ENCODE measurements at places on chromosomes 6 and 20. TPM values are rescaled to one million over a fixed set of nuclear protein-coding genes. Genes with fewer than 3 reads are reported as not detected.

DNA sequence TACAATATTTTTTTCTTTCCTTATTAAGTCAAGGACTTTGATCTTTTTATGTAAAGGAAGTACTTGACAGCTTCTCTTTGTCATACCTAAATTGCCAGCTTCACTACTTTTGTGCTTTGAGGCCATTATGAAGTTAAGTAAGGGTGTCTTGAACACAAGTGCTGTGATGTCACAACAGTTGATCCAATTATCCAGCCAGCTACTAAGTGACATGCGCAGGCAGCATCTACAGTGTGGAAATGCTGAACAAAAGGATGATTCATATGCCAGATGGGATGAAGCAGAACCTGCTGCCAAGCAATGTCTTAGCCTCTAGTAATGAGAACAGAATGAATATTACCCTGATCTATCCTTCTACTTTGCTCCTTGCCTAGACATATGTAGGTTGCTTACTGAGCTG, 68.3 kb upstream of the TMEM244 start:
- no peak for DNase-seq
- H3K36me3 ChIP-seq: no peaks in the 10 kb centered on the region
- no peak overlapping the region for H3K27ac ChIP-seq
- no peaks in the 10 kb centered on the region for H3K4me1 ChIP-seq

- H3K4me3 ChIP-seq: no peak overlapping the region
- DNase-seq: no peak
- no peak overlapping the region for H3K27ac ChIP-seq
- H3K4me1 ChIP-seq: peaks cover 2% of the 10 kb centered on the region
Observed at GRCh38 chr6:21163110-21163837, 430.3 kb upstream of the SOX4 start.

GRCh38 chr6:138258991-138259390, 40.7 kb upstream of the PBOV1 start:
- H3K27me3 ChIP-seq: no peaks in the 10 kb centered on the region
- peaks cover 6% of the 10 kb centered on the region for H3K36me3 ChIP-seq
- H3K4me1 ChIP-seq: no peaks in the 10 kb centered on the region
- H3K27ac ChIP-seq: no peak overlapping the region
- DNase-seq: no peak

GRCh38 chr20:40451552-40451951, 237.5 kb downstream of the MAFB start:
- no peak overlapping the region for H3K27ac ChIP-seq
- no peaks in the 10 kb centered on the region for H3K36me3 ChIP-seq
- no peaks in the 10 kb centered on the region for H3K27me3 ChIP-seq
- H3K4me3 ChIP-seq: no peak overlapping the region
- no peaks in the 10 kb centered on the region for H3K4me1 ChIP-seq

- H3K4me3 ChIP-seq: peak overlapping the region; percentile 88
- peaks cover 50% of the 10 kb centered on the region for H3K4me1 ChIP-seq
- no peaks in the 10 kb centered on the region for H3K36me3 ChIP-seq
- peak overlapping the region; percentile 87 for H3K27ac ChIP-seq
- no peaks in the 10 kb centered on the region for H3K27me3 ChIP-seq
Observed at GRCh38 chr20:17679941-17680835, 1.9 kb downstream of the RRBP1 start.

GRCh38 chr20:7879883-7880282, 60.4 kb downstream of the HAO1 start:
- H3K36me3 ChIP-seq: no peaks in the 10 kb centered on the region
- H3K27ac ChIP-seq: no peak overlapping the region
- DNase-seq: no peak
- no peaks in the 10 kb centered on the region for H3K27me3 ChIP-seq
- no peak overlapping the region for H3K4me3 ChIP-seq
- H3K4me1 ChIP-seq: peaks cover 4% of the 10 kb centered on the region

GRCh38 chr6:138588805-138589434, 89.6 kb upstream of the NHSL1 start:
- DNase-seq: no peak
- H3K27me3 ChIP-seq: no peaks in the 10 kb centered on the region
- peaks cover 4% of the 10 kb centered on the region for H3K4me1 ChIP-seq
- no peak overlapping the region for H3K4me3 ChIP-seq
- no peak overlapping the region for H3K27ac ChIP-seq
- no peaks in the 10 kb centered on the region for H3K36me3 ChIP-seq

DNA sequence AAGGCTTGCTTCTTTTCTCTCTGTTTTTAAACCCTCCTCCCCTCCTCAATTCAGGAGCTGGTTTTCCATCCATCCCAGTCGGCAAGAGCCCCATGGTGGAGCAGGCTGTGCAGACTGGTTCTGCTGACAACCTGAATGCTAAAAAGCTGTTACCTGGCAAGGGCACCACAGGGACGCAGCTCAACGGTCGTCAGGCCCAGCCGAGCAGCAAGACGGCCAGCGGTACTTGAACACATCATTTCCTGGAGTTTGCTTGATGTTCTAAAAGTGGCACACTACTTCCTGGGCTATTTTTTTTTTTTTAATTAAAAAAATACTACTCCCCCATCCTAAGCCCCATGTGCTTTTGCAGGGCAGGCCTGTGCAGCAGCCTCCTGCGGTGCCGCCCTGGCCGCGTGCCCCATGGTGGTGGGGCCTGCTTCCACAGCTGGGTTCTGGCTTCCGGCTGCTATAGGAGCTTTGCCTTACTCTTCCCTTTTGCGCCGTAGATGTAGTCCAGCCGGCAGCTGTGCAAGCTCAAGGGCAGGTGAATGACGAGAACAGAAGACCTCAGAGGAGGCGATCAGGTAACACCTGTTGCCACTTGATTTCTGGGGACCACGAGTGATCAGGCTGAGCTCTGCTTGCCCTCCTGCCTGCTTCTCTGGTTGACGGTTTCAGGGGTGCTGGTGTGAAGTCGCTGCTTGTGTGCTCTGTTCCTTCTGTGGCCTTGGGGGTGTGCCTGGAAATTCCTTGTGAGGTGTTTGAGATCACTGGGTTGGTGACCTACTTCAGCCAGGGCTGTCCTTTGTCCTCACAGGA, 7.7 kb downstream of the LSM14B start:
- H3K36me3 ChIP-seq: peaks cover 100% of the 10 kb centered on the region
- H3K27me3 ChIP-seq: no peaks in the 10 kb centered on the region
- DNase-seq: no peak

DNA sequence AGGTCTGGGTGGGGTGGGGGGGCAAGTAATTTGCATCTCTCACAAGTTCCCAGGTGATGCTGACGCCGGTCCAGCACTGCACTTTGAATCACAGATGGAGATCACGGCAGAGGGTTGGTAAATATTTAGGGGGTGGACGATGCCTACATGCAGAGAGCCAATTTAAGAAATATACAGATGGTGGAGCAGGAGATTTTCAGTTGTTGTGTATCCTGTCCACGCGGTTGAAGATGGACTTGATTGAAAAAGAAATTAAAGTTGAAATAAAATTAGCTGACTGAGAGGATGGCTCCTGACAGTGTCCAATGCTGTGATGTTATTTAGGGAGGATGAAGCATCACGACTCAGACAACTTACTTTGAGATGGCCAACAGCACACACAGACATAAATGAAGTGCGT, 74.6 kb downstream of the PHACTR3 start:
- no peaks in the 10 kb centered on the region for H3K36me3 ChIP-seq
- peaks cover 4% of the 10 kb centered on the region for H3K27me3 ChIP-seq
- no peak for DNase-seq
- H3K4me3 ChIP-seq: no peak overlapping the region
- no peak overlapping the region for H3K27ac ChIP-seq
- H3K4me1 ChIP-seq: no peaks in the 10 kb centered on the region

DNA sequence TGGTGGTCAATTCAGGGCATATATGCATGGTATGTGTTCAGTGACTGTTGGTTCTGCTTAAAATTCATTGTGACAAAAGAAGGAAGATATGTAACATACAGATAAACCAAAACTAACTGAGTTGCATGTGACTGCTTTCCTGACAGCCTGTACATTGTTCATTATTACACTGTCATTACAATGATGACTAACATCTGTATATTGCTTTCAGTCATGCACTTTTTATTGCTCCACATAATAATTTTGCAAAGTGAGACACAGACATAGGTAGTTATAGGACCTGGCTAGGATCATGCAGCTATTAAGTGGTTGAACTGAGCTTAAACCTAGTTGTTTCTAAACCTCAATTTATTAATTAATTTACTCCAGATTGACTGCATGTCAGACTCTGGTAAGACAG, 703.2 kb downstream of the HDGFL1 start:
- H3K27ac ChIP-seq: no peak overlapping the region
- no peak for DNase-seq
- no peaks in the 10 kb centered on the region for H3K36me3 ChIP-seq

DNA sequence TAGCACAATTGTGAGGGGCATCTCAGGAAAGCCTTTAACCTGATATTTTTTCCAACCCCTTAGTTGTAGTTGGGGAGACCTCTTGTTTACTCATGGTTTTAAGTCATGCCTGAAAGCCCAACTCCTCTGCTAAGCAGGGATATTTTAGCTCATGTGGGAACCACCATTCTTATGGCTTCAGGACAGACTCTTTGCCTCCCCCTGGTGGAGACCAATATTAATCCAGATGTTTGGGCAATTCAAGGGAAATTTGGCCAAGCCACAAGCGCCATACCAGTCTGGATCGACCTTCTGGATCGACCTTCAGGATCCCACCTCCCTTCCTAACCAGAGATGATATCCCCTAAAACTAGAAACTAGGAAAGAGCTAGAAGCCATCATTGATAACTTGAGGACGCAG, 211.2 kb downstream of the C6orf118 start:
- no peaks in the 10 kb centered on the region for H3K4me1 ChIP-seq
- no peaks in the 10 kb centered on the region for H3K27me3 ChIP-seq
- H3K27ac ChIP-seq: no peak overlapping the region
- DNase-seq: no peak
- H3K4me3 ChIP-seq: no peak overlapping the region
- no peaks in the 10 kb centered on the region for H3K36me3 ChIP-seq

TINAG gene
- not detected for total RNA-seq

NKX2-2 gene
- not detected for total RNA-seq

SLC44A4 gene
- not detected for total RNA-seq

HLA-DQA1 gene
- total RNA-seq: 0.97 TPM

CRISP2 gene
- not detected for total RNA-seq

SYNGAP1 gene
- total RNA-seq: 11.5 TPM

All from esophagus muscularis mucosa (tissue), 4 donors.